ENCODE measurements at places on chromosomes 13 and 19.

DNA sequence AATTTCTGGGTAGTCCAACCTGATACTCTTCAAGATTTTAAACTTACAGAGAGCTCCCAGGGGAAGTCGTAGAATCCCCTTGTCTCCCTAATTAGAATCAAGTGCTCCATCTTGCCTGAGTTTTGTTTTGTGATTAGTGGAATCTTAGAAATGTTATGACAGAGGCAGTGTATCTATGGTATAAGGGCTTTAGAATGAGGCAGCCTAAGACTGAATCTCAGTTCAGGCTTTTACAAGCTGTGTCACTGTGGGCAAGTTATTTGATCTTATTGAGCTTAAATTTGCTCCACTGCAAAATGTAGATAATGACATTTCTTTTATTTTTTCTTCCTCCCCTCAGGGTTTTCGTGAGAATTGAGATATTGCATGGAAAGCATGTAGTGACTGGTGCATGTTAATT lies 215.5 kb downstream of the POSTN start:
- no peak for DNase-seq

GRCh38 chr19:35915443-35915842 lies 7.3 kb upstream of the TYROBP start:
- DNase-seq: no peak

GRCh38 chr19:38337360-38337653 lies 1.7 kb downstream of the CATSPERG start:
- DNase-seq: no peak

DNA sequence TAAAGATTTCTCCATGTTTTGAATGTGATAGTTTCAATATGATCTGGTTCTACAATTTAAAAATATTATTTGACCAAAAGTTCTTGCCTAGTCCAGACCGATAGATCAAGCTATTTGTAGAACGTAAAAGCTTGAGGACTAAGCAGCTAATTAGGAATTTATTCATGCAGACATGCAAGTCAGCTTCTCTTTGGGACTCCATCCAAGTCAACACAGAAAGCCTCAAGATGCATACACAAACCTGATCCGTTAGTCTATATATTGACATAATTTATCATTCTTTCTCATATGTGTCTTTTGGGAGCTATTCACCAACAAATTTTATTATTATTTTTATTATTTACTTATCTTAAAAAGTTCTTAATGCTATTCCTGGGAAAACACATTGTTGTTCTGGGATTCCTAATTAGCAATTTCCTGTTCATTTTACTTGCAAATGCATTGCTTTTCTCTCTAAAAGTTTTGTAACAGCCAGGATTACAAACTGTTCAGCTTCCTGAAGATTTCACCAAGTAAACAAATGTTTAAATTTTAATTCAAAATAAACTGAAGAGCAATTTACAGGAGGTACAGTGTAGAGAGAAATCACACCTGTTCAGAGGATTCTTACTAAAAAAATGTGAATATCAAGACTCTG lies 375.3 kb downstream of the GPC5 start:
- DNase-seq: no peak

DNA sequence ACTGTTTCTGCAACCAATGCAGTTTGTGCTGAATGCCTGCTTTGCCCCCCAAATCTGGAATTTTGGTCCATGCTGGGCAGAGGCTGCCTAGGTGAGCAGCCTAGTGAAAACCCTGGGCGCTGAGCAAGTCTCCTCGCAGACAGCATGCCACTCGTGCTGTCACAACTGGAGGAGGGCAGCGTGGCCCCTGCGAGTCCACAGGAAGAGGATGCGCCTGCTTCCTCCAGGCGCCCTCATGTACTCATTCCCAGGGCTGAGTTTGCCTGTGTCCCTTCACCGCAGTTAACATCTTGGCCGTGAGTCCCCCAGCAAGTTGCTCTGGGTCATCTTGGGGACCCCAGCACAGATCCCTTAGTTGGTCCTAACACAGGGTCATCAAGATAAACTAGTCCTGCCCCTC lies 26.2 kb upstream of the TMEM160 start:
- no peak for DNase-seq

DNA sequence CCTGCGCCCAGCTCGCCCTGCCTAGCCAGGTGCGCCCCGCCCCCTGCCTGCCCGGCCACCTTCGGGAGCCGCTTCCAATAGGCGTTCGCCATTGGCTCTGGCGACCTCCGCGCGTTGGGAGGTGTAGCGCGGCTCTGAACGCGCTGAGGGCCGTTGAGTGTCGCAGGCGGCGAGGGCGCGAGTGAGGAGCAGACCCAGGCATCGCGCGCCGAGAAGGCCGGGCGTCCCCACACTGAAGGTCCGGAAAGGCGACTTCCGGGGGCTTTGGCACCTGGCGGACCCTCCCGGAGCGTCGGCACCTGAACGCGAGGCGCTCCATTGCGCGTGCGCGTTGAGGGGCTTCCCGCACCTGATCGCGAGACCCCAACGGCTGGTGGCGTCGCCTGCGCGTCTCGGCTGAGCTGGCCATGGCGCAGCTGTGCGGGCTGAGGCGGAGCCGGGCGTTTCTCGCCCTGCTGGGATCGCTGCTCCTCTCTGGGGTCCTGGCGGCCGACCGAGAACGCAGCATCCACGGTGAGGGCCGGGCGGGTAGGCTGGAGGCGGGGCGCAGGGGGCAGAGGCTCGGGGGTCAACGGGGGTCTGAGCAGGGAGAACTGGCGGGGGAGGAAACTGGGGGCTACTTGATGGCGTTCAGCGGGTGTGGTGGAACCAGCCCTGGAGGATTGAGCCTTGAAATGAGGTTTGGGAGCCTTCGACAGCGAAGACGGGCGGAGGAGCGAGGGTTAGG lies at the start of gene SPINT2:
TSS of gene SPINT2 (plus strand) at position 88 of the 727 bp plus-strand sequence. CDS start at position 408, 320 bp downstream.
- no peak for DNase-seq

DNA sequence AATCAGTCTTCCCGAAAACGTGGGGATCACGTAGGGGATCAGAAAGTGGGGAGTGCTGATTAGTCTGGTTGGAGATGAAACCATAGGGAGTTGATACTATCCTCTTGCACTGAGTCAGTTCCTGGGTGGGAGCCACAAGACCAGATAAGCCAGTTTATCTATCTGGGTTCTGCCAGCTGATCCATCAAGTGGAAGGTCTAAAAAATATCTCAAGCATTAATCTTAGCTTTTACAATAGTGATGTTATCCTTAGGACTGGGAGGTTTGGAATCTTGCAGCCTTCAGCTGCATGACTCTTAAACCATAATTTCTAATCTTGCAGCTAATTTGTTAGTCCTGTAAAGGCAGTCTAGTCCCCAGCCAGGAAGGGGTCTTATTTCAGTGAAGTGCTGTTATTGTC lies 2474.2 kb downstream of the PCDH9 start:
- no peak for DNase-seq

DNA sequence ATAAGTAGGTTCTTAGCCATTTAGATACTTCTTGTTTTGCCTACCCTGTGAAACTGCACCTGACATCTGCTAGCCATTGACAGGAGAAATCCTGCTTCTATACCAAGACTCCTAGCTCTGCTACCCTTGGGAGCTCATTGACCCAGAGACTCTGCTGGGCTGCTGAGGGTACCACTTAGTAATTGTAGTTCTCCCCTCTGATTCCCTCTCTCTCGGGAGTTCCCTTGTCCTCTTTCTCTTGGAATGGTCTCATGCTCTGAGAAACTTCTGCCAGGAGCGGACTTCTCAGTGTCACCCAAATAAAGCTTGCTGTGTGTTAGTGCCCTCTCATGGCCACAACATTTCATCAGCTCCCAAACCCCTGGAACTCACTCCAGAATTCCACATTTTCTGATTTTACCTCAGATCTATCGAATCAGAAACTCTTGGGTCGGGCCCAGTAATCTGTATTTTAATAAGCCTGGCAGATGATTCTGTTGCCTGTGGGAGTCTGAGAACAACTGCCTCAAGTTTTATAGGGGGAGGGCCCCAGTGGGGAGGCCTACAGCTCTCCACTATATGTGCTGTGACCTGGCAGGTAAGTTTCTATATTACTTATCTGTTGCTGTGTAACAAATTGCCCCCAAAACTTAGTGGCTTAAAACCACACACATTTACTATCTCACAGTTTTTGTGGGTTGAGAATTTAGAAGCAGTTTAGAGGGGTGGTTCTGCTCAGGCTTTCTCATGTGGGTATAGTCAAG lies 221.1 kb downstream of the TDRD3 start:
- DNase-seq: no peak

DNA sequence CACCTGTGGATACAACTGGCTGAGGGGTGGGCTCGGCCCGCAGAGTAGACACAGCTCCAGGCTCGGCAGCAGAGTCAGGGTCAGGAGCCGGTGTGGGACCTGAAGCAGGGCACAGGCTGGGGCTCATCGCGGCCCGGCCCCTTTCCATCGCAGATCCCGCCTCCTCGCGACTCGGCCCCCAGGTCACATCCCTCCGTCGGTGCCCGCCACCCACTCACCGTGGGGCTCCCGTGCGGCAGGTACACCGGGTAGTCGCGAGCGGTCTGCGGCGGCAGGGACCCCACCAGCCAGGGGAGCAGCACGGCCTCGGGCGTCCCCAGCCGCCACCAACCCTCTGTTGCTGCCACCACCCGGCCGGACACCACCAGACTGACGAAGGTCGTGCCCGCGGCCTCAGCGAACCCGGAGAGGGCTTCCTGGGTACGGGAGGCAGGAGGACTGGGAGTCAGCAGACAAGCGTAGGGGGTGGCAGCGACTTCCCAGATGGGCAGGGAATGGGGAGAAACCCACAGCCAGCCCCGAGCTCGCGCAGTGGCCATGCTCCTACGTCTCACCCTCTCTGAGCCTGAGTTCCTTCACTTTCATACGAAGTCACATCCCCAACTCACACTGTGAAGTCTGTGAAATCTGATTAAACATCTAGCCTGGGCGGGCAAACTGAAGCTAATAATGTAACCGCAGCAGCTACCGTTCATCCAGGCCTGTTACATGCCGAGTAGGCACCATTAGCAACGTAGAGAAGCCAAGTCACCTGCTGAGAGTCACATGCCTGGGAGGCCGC lies 3.7 kb downstream of the FUZ start:
- no peak for DNase-seq

GRCh38 chr19:17495639-17496296 lies 15.7 kb upstream of the PGLS start:
- no peak for DNase-seq

DNA sequence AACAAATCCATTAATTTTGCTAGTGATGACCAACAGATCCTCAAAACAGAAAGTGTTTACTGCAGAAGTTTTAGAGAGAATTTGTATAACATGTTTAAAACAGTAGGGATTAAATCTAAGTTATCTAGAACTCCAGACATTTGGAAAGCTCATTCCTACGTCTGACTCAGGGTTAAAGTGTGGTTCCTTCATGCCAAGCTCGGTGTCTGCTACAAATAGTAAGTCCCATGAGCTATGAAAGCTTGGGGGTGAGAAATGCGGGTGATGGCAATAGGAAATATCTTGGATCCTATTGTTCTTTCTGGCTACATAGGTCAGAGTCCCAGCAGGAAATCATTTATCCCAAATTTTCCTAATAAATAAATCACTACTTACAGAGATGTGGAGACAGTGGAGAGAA lies 867.1 kb downstream of the UQCRFS1 start:
- DNase-seq: no peak

All from D721Med (cell line).